Sigmoid colon (tissue), 7 donors: ENCODE measurements at places on chromosomes 3 and 15. TPM values are rescaled to one million over a fixed set of nuclear protein-coding genes. Genes with fewer than 3 reads are reported as not detected.

DNA sequence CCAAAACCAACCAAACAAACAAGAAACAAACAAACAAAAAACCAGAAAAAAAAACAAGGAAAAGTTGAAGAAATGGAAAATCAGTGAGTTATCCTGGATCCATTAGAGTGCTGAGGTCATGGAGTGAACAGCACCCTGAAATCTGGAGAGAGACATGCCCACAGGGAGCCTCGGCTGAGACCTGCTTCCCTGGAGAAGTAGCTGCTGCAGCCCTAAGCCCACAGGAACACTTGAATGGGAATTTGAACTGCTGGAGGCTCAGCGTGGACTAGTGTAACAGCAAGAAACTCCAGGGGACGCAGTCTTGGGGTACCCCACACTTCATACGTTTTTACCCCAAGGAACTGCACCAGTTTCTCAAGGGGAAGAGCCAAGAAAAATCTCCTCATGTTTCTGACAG lies 144.1 kb upstream of the UBE3A start:
- no peak overlapping the region for H3K4me3 ChIP-seq
- H3K36me3 ChIP-seq: no peaks in the 10 kb centered on the region
- H3K27me3 ChIP-seq: no peaks in the 10 kb centered on the region
- no peak for DNase-seq

The LSAMP gene
- total RNA-seq: 36.7 TPM

The UROC1 gene
- not detected for total RNA-seq

GRCh38 chr3:149832086-149832485 lies 19.1 kb downstream of the RNF13 start:
- no peaks in the 10 kb centered on the region for H3K36me3 ChIP-seq
- H3K27me3 ChIP-seq: no peaks in the 10 kb centered on the region
- no peak for DNase-seq
- H3K4me1 ChIP-seq: no peaks in the 10 kb centered on the region
- H3K4me3 ChIP-seq: no peak overlapping the region

DNA sequence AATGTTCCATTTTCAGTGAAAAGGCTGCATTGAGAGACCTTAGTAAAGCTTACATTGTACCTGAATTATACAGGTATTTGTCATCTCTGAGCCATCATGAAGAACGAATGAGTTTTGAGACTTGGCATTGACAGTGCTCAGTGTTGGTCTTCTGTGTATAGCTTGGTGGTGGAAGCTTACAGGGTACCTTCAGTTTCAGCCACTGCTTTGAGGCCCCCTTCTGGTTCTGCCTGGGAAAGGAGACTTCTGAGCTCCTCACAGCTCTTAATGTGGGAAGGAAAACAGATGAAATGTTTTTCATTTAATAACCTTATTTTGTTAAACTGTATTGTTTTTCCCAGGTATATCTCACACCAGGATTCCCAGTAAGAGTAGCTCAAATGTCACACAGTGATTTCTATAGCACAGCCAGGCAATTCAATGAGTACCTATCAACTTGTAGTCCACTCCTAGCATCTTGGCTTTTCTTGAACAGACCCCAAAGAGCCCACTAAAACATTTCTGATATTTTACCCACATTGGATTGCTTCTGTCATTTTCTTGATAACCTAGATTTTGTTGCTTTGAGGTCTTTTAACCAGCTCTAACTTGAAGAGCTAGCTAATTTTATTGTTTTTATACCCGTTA lies 5.6 kb downstream of the SERPINI1 start:
- no peaks in the 10 kb centered on the region for H3K36me3 ChIP-seq
- no peaks in the 10 kb centered on the region for H3K27me3 ChIP-seq
- no peak overlapping the region for H3K4me3 ChIP-seq
- no peaks in the 10 kb centered on the region for H3K4me1 ChIP-seq

The CISH gene
- total RNA-seq: 4.2 TPM

GRCh38 chr15:38996111-38996631 lies 431.6 kb upstream of the RASGRP1 start:
- no peak overlapping the region for H3K4me3 ChIP-seq
- peaks cover 18% of the 10 kb centered on the region for H3K4me1 ChIP-seq
- H3K36me3 ChIP-seq: no peaks in the 10 kb centered on the region
- DNase-seq: no peak
- peak overlapping the region; percentile 45 for H3K27ac ChIP-seq
- H3K27me3 ChIP-seq: no peaks in the 10 kb centered on the region

The CAPN3 gene
- 18.8 TPM for total RNA-seq

- no peak overlapping the region for H3K4me3 ChIP-seq
- peak; percentile 91 for DNase-seq
- H3K4me1 ChIP-seq: peaks cover 28% of the 10 kb centered on the region
- H3K27ac ChIP-seq: peak overlapping the region; percentile 67
These were observed 768.5 kb upstream of the CFAP20DC start for GRCh38 chr3:59818033-59818918.

GRCh38 chr3:4855676-4856075 lies 123.6 kb upstream of the BHLHE40 start:
- H3K36me3 ChIP-seq: no peaks in the 10 kb centered on the region
- H3K4me1 ChIP-seq: peaks cover 6% of the 10 kb centered on the region
- no peak overlapping the region for H3K27ac ChIP-seq
- no peak for DNase-seq
- no peak overlapping the region for H3K4me3 ChIP-seq

The ANKRD63 gene
- not detected for total RNA-seq

The SELENOK gene
- total RNA-seq: 108 TPM

GRCh38 chr3:105799286-105799685 lies 69.5 kb downstream of the CBLB start:
- no peaks in the 10 kb centered on the region for H3K36me3 ChIP-seq
- no peak overlapping the region for H3K4me3 ChIP-seq
- H3K27me3 ChIP-seq: no peaks in the 10 kb centered on the region
- no peaks in the 10 kb centered on the region for H3K4me1 ChIP-seq
- no peak overlapping the region for H3K27ac ChIP-seq

The LRRC28 gene
- total RNA-seq: 24.4 TPM

DNA sequence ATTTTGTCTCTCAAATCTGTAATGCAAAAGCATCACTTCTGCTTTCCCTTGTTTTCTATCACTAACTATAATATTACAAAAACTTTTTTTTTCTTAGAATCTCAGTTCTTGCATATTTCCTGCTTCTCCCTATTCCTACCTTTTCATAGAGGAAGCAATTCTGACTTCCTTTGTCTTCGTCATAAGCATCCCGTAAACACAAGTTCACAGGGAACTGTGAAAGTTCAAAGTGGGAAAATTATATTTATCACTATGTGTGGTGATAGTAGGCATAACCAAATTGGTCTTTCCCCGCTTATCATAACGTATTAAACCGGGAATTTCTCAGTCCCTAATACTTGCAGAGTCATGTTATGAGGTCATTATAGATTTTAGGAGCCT lies 22.3 kb downstream of the CD200 start:
- peaks cover 5% of the 10 kb centered on the region for H3K4me1 ChIP-seq
- H3K27ac ChIP-seq: no peak overlapping the region
- no peak overlapping the region for H3K4me3 ChIP-seq
- H3K36me3 ChIP-seq: no peaks in the 10 kb centered on the region
- DNase-seq: no peak
- H3K27me3 ChIP-seq: no peaks in the 10 kb centered on the region

- no peak overlapping the region for H3K4me3 ChIP-seq
- H3K4me1 ChIP-seq: peaks cover 62% of the 10 kb centered on the region
- no peak for DNase-seq
- H3K27ac ChIP-seq: no peak overlapping the region
These were observed 12.2 kb downstream of the TBL1XR1 start for GRCh38 chr3:177185035-177185574.

GRCh38 chr3:14562121-14562890 lies 22.2 kb upstream of the GRIP2 start:
- H3K4me1 ChIP-seq: peaks cover 4% of the 10 kb centered on the region
- no peak overlapping the region for H3K4me3 ChIP-seq
- DNase-seq: no peak
- no peaks in the 10 kb centered on the region for H3K36me3 ChIP-seq

The CCDC54 gene
- total RNA-seq: not detected

DNA sequence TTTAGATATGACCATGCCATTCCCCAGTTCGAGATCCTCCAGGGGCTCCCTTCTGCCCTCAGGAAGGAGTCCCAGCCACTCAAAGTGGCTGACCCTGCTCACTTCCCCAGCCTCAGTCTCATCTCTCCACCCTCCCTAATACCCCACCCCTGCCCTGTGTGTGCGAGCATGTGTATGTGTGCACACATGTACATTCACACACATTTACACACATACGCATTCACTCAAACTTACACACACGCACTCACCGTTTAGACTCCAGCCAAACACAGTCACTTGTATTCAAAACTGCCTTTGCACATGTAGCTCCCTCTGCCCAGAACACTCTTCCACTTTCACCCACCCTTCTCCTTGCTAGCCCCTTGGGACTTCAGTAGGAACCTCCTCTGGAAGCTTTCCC lies 11.4 kb downstream of the PLA2G4E start:
- H3K4me3 ChIP-seq: no peak overlapping the region
- DNase-seq: no peak
- no peaks in the 10 kb centered on the region for H3K36me3 ChIP-seq
- no peaks in the 10 kb centered on the region for H3K4me1 ChIP-seq
- H3K27me3 ChIP-seq: no peaks in the 10 kb centered on the region

The TIMP4 gene
- 17.6 TPM for total RNA-seq

The B2M gene
- 1,906 TPM for total RNA-seq

DNA sequence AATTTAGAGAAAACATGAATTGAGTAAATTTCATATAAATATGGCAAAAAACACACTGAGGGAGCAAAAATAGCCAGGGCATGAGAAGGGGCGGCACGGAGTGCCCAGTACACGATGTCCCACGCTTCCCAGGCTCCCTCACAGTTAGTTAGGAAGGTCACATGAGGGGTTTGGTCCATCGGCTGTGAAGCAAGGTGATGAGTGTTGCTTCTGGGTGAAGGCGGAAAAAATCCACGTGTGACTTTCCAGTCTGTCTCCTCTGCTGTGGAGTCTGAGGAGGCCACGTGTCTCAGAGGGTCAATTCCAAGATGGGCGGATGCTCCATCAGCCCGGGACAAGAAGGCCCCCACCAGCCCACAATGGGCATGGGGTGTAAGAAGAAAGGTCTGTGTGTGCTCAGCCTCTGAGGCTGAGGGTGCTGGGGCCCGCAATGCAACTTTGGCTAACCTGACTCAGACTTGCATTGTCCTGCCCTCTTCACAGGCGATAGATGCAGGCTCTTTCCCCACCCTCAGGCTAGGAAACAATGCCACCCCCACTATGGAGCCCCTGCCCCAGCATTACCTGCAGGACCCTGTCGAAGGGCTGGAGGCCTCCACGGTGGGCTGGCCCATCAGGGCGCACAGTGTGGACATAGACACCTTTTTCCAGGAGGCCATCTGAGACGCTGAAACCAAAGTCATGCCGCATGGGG lies 45.7 kb downstream of the GRIP2 start:
- no peaks in the 10 kb centered on the region for H3K27me3 ChIP-seq
- H3K4me1 ChIP-seq: no peaks in the 10 kb centered on the region
- H3K27ac ChIP-seq: no peak overlapping the region

- peak overlapping the region; percentile 50 for H3K27ac ChIP-seq
- peak; percentile 79 for DNase-seq
- H3K27me3 ChIP-seq: no peaks in the 10 kb centered on the region
- no peak overlapping the region for H3K4me3 ChIP-seq
These were observed 361.0 kb downstream of the SHQ1 start for GRCh38 chr3:72487078-72487765.

GRCh38 chr3:134093956-134094355 lies 64.2 kb upstream of the SLCO2A1 start:
- H3K27ac ChIP-seq: no peak overlapping the region
- H3K4me3 ChIP-seq: no peak overlapping the region
- no peaks in the 10 kb centered on the region for H3K4me1 ChIP-seq
- H3K27me3 ChIP-seq: no peaks in the 10 kb centered on the region
- no peaks in the 10 kb centered on the region for H3K36me3 ChIP-seq

The MNS1 gene
- total RNA-seq: 0.55 TPM

The SLC12A1 gene
- not detected for total RNA-seq

GRCh38 chr3:31999907-32000439 lies 18.4 kb downstream of the ZNF860 start:
- H3K4me1 ChIP-seq: no peaks in the 10 kb centered on the region
- DNase-seq: no peak
- no peaks in the 10 kb centered on the region for H3K36me3 ChIP-seq
- no peak overlapping the region for H3K4me3 ChIP-seq
- no peak overlapping the region for H3K27ac ChIP-seq
- H3K27me3 ChIP-seq: no peaks in the 10 kb centered on the region

The NOX5 gene
- 0.49 TPM for total RNA-seq

The MEIS2 gene
- 154 TPM for total RNA-seq

The RPL32 gene
- total RNA-seq: 941 TPM

GRCh38 chr3:64223791-64224745 lies 1.2 kb downstream of the PRICKLE2 start:
- no peaks in the 10 kb centered on the region for H3K36me3 ChIP-seq
- peaks cover 88% of the 10 kb centered on the region for H3K4me1 ChIP-seq
- H3K27ac ChIP-seq: peak overlapping the region; percentile 75

The SOX14 gene
- total RNA-seq: not detected

The ASB14 gene
- total RNA-seq: not detected

GRCh38 chr15:49832511-49832910 lies 211.7 kb downstream of the DTWD1 start:
- H3K4me1 ChIP-seq: no peaks in the 10 kb centered on the region
- H3K27me3 ChIP-seq: no peaks in the 10 kb centered on the region
- H3K4me3 ChIP-seq: no peak overlapping the region
- no peaks in the 10 kb centered on the region for H3K36me3 ChIP-seq
- DNase-seq: no peak
- no peak overlapping the region for H3K27ac ChIP-seq

The KAT2B gene
- total RNA-seq: 40.2 TPM

The AQR gene
- total RNA-seq: 17.4 TPM

GRCh38 chr3:72446218-72447058 lies 401.8 kb downstream of the SHQ1 start:
- H3K27me3 ChIP-seq: no peaks in the 10 kb centered on the region
- H3K36me3 ChIP-seq: no peaks in the 10 kb centered on the region
- DNase-seq: no peak
- H3K27ac ChIP-seq: peak within 1 kb of the TSS; percentile 90
- H3K4me3 ChIP-seq: peak within 1 kb of the TSS; percentile 63
- H3K4me1 ChIP-seq: no peaks in the 10 kb centered on the region

The LXN gene
- total RNA-seq: 8.6 TPM

GRCh38 chr15:67065531-67066005 lies at the start of gene SMAD3:
Gene SMAD3, plus strand, starts transcription at chr15:67065602. Its CDS starts 553 bp downstream, at chr15:67066155.
- DNase-seq: peak; percentile 96
- peak within 1 kb of the TSS; percentile 88 for H3K27ac ChIP-seq
- peak within 1 kb of the TSS; percentile 55 for H3K4me3 ChIP-seq

The VGLL3 gene
- total RNA-seq: 33.5 TPM

The POLR2M gene
- 80.6 TPM for total RNA-seq

- H3K27ac ChIP-seq: no peak overlapping the region
- no peak overlapping the region for H3K4me3 ChIP-seq
- no peak for DNase-seq
These were observed 83.0 kb downstream of the NPTN start for GRCh38 chr15:73550190-73550589.

The SST gene
- total RNA-seq: 3.0 TPM

The GOLGA6A gene
- total RNA-seq: not detected

The DUOXA2 gene
- not detected for total RNA-seq
